Hepatocyte (in vitro differentiated cells): ENCODE measurements at places on chromosomes 12 and 14. TPM values are rescaled to one million over a fixed set of nuclear protein-coding genes. Genes with fewer than 3 reads are reported as not detected.

The AMHR2 gene
- polyA plus RNA-seq: 12.8 and 16.9 TPM in 2 replicates

The EPYC gene
- 0.40 and 0.55 TPM in 2 replicates for polyA plus RNA-seq

- DNase-seq: no peak
Observed at GRCh38 chr12:4477129-4477528, 31.5 kb upstream of the FGF6 start.

GRCh38 chr14:54806616-54807015 lies 96.0 kb downstream of the GCH1 start:
- no peak for DNase-seq

- DNase-seq: no peak
Observed at GRCh38 chr14:81295958-81296923, 75.5 kb upstream of the GTF2A1 start.

- no peak for DNase-seq
Observed at GRCh38 chr14:59044707-59045106, 143.8 kb upstream of the DAAM1 start.
